Stimulated activated CD4-positive, alpha-beta T cell treated with anti-CD3 and anti-CD28 coated beads, TNF-alpha, amount 100 ng/mL, for 4 hours (primary cell): ENCODE measurements at places on chromosomes 3 and 15.

DNA sequence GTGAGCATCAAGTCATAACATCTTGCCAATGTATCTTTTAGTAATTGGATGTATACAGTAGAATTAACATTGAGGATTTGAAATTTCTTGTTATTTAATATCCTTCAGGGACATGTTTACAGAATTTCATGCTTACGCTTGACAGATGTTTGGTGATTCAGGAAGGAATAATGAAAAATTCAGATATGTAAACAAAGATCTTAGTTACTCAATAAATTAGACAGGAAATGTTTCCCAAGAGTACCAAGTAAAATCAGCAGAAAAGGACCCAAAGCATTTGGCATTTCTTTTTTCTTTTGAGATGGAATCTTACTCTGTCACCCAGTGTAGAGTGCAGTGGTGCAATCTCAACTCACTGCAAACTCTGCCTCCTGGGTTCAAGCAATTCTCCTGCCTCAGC lies 4.7 kb upstream of the COL6A5 start:
- no peak for DNase-seq

- DNase-seq = no peak
Measured at GRCh38 chr15:97729270-97729669, 231.2 kb upstream of the ARRDC4 start.

GRCh38 chr15:62087671-62088352 lies 21.0 kb downstream of the C2CD4A start:
- no peak for DNase-seq

DNA sequence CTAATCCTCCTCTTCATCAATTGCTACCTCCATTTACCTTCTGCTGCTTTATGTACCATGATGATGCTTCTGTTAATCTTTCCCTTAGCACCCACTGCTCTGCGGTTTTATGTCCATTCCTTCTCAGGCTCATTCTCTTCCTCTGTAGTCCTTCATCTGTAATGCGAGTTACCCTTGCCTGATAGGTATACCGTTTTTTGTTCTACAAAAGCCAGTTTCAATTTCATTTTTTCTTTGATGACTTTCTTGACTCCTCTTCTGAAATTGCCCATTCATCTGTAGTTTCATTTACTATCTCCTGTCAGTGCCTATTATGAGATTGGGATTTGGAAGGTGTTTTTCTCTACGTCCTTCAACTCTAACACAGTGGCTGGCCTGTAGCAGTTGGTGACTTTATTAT lies 445.9 kb upstream of the ZNF717 start:
- DNase-seq = no peak

- DNase-seq = no peak
Measured at GRCh38 chr15:58520464-58520863, 88.7 kb downstream of the LIPC start.

DNA sequence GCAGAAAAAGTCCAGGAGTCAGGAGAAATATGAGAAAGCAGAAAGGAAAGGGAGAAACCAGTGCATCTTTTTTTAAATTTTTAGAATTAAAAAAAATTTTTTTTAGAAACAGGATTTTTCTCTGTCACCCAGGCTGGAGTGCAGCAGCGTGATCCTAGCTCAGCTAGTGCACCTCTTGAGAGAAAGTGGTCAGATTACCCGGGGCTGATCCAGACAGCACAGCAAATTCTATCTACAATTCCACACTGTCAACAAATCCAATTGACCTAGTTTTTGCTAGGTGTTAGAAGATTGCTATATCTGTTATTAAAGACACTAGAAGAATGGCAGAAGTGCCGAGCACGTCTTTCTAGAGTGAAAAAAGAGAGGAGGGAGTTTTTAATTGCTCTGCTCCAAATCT lies 117.3 kb downstream of the RFTN1 start:
- no peak for DNase-seq

GRCh38 chr3:52502808-52503350 lies 7.7 kb downstream of the STAB1 start:
- no peak for DNase-seq

- no peak for DNase-seq
Measured at GRCh38 chr3:112498914-112499711, at the start of gene BTLA. TSS of gene BTLA (minus strand) at chr3:112499472. CDS start at chr3:112499358, 114 bp downstream.

DNA sequence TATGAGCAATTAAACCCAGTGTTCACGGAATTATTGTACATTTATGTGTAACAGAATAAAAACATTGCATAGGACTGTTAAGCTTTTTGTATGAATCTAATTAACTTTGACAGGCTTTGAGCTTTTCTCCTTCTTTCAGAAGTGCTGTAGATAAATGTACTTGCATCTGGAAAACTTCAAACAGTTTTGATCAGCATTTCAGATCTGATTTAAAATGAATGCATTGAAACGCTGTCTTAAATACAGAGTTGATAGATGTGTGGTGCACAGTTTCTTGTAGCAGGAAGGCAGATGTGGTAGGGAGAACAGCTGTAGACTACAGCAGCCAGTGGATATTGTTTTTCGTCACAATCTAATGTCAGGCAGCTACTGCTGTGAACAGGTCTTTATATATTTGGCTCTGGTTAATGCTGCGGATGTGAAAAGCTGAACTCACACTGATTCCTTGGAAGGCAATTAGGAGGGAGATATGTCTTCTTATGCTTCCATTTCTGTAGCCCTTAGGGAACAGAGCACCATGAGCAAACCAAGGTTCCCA lies 193.8 kb upstream of the GOLIM4 start:
- DNase-seq = no peak

DNA sequence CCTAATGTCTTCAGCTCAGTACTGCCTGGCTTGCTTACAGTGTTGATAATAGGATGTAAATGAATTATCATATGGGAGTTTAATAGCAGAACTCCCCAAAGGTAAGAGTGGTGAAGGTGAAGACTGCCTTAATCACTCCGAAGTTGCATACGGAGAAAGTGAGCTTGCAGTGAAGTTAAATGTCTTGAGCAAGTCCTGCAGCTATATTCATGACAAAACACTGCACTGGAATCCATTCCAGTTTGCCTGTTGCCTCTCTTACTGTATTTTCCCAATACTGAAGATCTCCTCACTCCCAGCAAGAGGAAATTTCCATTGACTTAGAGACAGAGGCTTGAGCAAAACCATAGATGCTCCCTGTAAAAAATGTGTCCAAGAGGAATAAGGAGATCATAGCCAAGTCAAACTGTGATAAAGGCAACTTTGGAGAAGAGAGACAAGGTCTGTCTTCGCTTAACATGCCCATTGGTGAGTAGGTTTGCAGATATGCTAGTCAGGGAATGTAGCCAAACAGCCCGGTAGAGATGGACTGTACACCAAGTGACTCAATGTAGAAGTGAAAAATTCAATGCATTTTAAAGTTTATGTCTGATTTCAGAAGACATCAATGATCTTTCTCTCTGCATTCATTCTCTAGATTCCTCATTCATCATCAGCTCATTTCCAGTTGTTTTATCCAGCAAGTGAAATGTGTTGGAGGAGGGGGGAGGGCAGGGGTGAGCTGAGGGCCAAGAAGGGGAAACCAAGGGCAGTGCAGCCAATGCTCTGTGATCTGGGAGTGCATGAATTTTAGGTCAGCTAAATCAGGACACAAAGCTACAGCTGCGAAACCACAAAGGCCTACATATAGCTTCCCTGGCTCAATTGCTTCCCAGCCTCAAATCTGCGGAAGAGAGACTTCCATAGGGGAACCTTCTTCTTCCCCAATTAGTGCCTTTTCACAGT lies 667.1 kb upstream of the NR2F2 start:
- no peak for DNase-seq

- no peak for DNase-seq
Measured at GRCh38 chr3:164132878-164133277, 945.4 kb downstream of the SI start.

DNA sequence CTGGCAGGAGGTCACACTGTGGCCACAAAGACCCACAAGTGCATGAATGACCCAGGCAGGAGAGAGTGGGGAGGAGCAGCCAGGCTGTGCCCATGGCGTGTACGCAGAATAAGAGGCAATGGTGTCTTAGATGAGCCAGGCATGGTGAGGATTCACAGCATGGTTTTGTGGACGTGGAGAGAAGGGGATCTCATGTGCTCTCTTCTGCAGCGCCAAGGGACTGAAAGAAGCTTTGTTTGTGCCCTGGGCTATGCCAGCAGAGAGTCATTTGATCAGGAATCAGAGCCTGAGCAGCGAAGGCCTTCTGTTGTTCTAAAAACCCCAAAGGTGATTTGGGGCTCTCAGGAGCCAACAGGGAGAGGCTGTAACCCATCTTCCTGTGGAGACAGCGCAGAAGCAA lies 18.7 kb upstream of the RPP14 start:
- DNase-seq = no peak

- DNase-seq = no peak
Measured at GRCh38 chr15:80071652-80072051, 12.2 kb downstream of the ZFAND6 start.

DNA sequence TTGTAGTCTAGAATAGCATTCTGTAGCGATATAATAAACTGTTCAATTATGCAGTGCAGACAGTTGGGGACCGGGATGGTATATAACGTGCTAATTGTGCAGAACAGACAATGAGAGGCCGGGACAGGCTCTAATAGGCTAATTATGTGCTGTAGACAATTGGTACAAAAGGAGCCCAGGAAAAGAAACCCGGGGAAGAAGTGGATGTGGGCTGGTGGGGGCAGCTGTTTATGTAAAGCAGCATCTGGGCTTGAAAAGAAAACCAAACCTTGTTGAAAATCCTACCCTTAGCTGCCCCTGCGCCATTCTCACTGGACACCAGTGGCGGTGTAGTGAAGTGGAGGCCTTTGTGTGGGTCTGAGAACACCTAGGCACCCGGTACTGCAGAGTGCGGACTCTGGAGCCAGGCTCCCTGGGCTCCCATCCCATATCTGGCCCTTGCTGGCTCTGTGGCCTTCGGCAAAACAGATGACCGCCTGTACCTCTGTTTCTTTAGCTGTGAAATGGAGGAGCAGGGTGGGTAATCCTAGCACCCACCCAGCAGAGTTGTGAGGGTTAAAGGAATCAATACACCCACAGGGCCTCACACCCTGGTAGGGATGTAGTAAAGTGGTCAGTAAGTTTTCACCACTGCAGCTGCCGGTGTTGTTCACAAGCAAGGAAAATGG lies 51.5 kb downstream of the CMTM6 start:
- DNase-seq = no peak

- no peak for DNase-seq
Measured at GRCh38 chr3:106783231-106783630, 594.0 kb upstream of the CCDC54 start.

GRCh38 chr3:48142316-48142870 lies 45.8 kb downstream of the CDC25A start:
- no peak for DNase-seq

GRCh38 chr3:138781012-138781470 lies 53.7 kb downstream of the PIK3CB start:
- peak; percentile 15 for DNase-seq
